ENCODE measurements at places on chromosomes 4 and X.

DNA sequence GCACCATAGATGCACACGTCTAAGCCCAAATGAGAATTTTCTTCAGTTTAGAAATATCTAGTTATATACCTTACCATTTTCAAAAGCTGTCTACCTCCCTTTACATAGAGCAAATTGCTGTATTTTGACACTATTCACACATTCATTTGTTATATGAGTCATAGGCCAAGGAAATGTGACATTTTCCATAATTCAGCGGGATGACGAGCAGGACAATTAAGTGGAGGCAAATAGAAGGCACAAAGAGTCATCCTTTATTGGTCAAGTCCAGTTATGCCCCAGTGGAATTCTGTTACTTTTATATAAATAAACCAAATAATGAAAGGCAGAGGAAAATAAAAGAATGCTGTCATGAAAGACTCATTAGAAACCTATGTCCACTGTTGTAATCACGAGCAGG, 27.9 kb downstream of the FGF13 start:
- no peak for DNase-seq

- peak; percentile 12 for DNase-seq
These were observed 1.4 kb downstream of the ZNF827 start for GRCh38 chr4:145936997-145937901.

DNA sequence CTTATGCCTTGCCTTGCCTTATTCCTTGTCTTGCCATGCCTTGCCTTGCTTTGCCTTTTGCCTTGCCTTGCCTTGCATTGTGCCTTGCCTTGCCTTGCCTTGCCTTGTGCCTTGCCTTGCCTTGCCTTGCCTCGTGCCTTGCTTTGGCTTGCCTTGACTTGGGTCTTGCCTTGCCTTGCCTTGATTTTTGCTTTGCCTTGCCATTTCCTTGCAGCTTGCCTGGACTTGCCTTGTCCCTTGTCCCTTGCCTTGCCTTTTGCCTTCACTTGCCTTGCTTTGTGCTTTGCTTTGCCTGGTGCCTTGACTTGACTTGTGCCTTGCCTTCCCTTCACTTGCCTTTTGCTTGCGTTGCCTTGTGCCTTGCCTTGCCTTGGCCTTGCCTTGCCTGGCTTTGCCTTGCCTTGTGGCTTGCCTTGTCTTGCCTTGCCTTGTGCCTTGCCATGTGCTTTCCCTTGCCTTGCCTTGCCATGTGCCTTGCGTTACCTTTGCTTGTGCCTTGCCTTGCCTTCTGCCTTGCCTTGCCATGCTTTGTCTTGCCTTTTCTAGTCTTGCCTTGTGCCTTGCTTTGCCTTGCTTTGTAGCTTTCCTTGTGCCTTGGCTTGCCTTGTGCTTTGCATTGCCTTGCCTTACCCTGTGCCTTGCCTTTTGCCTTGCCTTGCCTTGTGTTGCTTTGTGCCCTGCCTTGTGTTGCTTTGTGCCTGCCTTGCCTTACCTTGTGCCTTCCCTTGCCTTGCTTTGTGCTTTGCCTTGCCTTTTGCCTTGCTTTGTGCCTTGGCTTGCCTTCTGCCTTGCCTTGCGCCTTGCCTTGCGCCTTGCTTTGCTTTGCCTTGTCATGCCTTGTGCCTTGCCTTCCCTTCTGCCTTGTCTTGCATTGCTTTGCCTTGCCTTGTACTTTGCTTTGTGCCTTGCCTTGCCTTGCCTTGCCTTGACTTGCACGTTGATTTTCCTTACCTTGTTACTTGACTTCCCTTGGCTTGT, 92.8 kb downstream of the TAB3 start:
- DNase-seq, result no peak

DNA sequence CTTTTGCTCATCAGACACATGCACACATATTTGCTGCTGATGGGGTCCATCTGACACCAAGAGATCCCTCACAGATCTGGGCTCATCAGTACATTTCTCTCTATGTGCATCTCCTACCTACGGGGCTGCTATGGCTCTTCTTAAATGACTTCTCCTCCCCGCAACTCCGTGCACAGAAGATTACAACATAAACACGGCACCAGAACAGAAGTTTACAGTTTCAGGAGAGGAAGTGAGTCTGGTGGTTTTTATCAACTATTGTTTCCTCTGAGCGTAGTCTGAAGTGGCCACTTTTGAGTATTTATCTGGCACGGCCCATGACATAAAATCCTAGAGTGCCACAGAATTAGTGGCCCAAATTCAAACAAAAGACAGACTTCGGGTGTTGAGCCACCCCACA, 263.8 kb downstream of the PRDM5 start:
- no peak for DNase-seq

DNA sequence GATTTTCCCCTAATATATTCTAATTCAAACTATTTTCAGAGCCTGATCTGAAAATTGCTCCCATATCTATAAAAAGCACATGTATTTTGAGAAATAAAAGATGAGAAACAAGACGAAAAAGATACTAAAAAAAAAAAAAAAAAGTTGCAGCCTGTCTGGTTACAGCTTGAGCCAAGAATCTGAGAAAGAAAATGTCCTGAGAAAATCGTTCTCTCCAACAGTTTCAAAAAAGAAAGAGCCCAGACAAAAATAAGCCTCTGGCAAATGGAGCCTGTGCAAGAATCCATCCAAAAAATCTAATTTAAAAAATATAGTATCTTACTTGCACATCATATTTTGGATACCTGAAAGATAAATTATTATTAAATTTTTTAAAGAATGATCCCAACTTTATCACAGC, 163.0 kb upstream of the TBL1X start:
- no peak for DNase-seq

DNA sequence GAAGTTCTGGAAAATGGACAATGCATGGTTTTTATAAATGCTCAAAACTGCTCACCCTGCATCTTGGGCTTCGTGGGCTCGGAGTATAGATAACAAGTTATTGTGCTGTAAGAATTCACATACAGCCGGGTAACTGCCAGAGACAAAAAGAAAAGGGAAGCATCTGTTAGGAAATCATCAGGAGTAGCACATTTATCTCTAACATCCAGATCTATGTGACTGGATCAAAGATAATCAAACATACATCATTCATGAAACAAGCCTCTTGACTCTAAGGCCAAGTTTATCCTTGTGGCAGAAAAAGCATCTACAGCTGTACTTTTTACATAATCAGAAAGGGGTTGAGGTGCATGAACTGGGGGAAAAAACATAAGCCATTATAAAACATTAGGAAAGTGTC, 264.2 kb downstream of the PPP3CA start:
- no peak for DNase-seq

DNA sequence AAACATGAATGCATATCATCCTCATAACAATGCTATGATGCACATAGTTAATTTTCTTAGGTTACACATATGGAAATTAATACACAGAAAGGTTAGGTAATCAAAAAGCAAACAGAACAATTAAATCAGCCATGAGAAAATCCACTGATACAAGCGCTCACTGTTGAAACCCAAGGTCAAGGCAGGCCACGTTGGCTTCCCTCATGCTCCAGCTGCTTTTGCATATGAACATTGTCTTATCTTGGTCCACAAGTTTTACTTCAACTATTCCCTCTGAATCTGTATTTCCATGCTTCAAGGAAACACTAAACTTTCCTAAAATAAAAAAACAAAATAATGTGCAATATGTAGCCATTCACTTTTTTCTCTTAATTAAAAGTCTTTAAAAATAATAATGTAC, 34.5 kb upstream of the PLA2G12A start:
- no peak for DNase-seq

DNA sequence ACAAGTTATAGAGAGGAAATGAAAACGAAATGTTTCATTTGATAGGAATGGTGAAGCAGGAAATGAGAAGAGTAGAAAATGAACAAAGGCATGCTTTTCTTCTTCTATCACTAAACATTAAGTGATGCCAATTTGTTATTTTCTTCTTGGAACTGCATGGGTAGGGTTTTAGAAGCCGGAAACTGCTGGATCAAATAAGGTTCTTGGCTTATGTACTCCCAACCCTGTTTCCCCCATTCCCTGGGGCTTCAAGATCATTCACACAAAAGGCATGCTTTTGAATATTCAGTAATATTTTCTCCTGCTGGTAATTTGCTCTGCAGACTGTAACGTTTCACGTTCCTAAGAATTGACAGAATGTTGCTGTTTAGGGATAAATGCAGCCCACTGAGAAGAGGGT, 224.1 kb downstream of the NLGN4X start:
- no peak for DNase-seq

DNA sequence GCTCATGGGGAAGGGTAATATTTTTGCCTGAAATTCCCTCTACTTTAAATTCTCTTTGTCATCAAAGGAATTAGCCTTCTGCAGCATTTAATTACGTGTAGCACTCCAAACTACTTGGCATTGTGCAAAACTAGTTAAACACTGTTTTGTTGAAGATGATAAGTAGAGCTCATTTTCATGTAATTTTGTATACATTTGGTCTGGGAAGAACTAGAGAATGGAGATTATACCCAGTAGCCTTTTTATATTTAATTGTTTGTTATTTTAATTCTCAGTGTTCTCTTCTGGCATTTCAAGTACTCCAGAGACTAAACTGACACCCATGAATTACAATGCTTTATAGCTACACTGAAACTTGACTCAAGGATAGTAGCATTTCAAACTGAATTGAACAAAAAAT, 211.5 kb upstream of the SMIM31 start:
- DNase-seq, result no peak

DNA sequence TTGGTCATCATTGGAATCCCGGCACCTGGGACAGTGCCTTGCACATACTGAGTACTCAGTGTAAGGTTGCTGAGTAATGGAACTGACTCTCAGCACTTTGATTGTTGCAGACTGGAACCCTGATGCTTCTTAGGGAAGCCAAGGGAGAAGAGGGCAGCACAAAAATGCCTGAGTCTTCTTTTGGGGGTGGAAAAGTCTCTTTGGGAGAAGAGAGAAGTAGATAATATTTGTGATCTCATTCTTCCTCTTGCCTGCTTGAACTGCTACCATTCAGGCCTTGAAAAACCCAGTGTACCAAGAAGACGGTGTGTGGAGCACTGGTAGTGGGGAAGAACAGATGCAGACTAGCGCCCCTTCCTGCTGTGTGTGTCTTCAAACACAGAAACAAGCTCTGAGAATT, 12.3 kb downstream of the SFRP2 start:
- DNase-seq, result no peak

GRCh38 chr4:142264961-142265360, 581.1 kb downstream of the INPP4B start:
- DNase-seq, result no peak

DNA sequence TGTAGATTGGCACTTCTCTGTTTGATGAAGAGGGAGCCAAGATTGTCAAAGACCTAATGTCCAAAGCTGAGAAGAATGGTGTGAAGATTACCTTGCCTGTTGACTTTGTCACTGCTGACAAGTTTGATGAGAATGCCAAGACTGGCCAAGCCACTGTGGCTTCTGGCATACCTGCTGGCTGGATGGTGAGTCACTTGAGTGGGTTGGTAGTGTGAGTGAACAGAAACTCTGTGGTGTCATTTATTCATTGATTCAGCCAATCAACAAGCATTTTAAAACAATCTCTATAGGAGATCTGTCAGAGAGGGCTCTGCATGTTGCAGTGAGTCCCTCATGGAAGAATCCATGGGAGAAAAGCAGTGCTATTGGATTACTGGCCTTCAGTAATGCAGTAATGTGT, 16.3 kb downstream of the TAF9B start:
- no peak for DNase-seq

DNA sequence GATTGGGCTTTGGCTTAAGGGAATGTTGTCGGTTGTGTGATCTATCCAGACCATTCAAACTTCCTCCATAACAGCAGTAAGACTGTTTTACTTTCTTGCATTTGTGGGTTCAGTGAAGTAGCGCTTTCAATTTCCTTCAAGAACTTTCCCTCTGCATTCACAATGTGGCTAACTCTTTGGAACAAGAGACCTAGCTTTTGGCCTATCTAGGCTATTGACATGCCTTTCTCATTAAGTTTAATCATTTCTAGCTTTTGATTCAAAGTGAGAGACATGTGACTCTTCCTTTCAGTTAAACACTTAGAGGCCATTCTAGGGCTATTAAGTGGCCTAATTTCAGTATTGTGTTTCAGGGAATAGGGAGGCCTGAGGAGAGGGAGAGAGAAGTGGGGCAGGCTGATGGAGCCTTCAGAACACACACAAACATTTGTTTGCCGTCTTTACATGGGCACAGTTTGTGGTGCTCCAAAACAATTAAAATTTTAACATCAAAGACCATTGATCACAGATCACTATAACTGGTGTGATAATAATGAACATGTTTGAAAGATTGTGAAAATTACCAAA, 34.1 kb downstream of the ADH5 start:
- DNase-seq, result no peak

DNA sequence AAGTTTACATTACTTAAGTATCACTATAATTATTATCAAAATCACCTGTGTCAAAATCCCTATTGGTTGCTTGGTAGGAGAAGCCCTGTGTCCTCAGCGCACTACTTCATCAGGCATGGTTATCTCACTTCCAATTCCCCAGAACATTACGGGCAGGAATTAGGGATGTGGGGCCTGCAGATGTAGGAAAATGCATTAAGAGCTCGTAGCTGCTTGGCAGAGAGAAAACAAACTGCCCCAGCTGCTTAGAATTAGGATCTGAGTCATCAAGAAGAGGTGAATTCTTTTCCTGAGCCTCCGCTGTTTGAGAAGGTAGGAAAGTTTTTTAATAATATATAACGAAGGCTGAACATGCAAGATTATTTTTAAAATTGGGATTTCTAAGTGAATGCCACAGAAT, 31.1 kb upstream of the CLNK start:
- no peak for DNase-seq

DNA sequence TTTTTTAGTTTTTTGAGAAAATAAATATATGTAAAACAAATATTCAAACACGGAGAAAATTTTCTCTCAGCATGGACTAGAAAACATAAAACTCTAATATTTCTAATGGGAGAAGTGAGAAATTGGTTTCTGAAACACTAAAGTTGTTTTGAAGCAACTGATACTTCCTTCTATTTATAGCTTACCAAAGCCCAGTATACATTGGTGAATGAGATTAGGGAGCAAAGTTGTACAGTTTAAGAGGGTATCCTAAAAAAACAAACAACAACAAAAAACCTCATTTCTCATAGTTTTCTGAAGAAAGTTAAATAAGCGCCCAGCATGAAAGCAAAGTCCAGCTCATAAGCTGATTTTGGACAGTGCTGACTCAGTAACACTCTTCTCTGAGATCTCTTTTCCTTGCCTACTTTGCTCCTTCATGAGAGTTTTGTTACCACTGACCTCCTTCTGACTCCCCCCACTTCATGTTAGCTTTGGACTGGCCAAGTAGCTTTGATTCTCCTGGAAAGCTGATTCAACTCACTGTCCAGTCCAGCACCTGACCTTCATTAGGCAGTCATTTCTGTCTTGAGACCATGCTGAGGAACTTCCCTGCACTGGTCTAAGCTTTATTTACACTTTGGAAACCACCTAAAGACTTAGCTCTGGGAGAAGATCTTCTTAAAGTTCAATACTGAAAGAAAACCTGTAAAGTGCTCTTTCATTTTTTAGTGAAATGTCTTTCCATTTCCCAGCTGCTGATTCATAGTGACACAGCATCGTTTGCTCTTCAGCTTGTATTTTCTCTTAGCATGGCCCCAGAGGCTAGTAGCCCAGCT, 21.8 kb upstream of the P2RY10 start:
- no peak for DNase-seq

- DNase-seq, result no peak
These were observed 1040.7 kb upstream of the INTU start for GRCh38 chr4:126592088-126592487.

GRCh38 chr4:105714071-105714521, 5.5 kb downstream of the GSTCD start:
- DNase-seq, result no peak

GRCh38 chrX:33379839-33380238, 168.5 kb upstream of the DMD start:
- no peak for DNase-seq

- DNase-seq, result no peak
These were observed 135.6 kb upstream of the MAD2L1 start for GRCh38 chr4:120202222-120202621.

GRCh38 chr4:140027101-140027500, 126.9 kb downstream of the MAML3 start:
- no peak for DNase-seq
